Lower lobe of right lung (tissue), 2 donors: ENCODE measurements at places on chromosomes 3 and 15. TPM values are rescaled to one million over a fixed set of nuclear protein-coding genes. Genes with fewer than 3 reads are reported as not detected.

The IL20RB gene
- total RNA-seq = 1.8 TPM

The LRRC34 gene
- 4.8 TPM for total RNA-seq

The C3orf20 gene
- not detected for total RNA-seq

GRCh38 chr3:190854062-190854461 lies 8.4 kb downstream of the GMNC start:
- DNase-seq = no peak

DNA sequence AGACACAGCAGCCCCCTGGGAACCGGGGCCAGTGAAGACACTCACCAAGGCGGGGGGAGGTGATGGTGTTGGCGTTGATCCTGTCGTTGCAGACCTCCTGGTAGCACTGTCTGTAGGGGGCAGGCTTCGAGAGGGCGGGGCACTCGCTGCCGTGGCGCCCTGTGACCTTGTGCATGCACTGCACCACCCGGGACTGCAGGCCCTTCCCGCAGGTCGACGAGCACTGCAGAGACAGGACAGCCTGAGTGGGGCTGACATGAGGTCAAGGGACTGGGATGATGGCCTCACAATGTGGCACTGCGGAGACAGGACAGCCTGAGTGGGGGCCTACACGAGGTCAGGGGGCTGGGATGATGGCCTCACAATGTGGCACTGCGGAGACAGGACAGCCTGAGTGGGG lies 242.8 kb upstream of the LYSMD4 start:
- no peak for DNase-seq
